ENCODE measurements at places on chromosomes 3 and 15. TPM values are rescaled to one million over a fixed set of nuclear protein-coding genes. Genes with fewer than 3 reads are reported as not detected.
A peak's percentile ranks its signal among the peaks of the same experiment; 100 is the strongest.

DNA sequence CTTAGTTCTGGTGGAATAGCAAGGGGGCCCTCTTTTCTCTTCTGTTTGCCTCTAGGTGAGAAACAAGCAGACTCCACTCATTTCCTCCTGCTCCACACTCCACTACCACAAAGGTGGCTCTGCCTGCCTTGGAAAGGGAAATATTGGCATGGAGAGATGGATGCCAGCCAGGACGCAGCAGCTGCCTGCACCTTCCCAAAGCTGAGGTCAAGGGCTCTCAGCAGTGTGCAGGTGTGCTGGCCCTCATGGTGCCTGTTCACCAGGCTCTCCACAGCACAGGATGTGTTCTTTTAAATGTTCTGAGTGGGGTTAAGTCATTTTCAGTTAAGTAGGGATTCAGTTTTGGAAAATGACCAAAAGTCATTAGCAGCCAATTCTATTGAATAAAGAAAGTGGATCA, 211.2 kb upstream of the STRIT1 start:
- DNase-seq, result no peak

DNA sequence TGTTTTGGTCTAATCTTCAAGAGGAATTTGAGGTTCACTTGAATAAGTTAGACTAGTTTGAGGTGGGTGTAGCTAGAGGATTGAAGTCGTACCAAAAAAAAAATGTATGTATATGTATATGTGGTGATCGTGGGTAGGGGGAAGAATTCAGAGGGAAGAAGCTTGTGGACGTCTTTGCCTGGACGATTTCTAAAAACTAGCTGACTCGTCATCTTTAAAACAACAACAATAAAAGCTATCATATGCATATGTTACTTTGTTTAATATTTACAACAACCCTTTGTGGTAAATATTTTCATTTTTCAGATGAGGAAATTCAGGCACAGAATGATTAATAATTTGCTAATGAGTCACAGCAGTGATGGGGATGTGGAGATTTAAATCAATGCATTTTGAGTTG, 18.1 kb downstream of the RNF111 start:
- no peak for DNase-seq

GRCh38 chr15:74324714-74325113, 42.7 kb downstream of the CYP11A1 start:
- no peak for DNase-seq

The ATP13A3 gene
- total RNA-seq, result 51.8 TPM

The ARMC8 gene
- 57.2 TPM for total RNA-seq

- no peak for DNase-seq
Measured at GRCh38 chr3:43478118-43478785, 143.6 kb downstream of the ANO10 start.

The TMOD2 gene
- 5.8 TPM for total RNA-seq

DNA sequence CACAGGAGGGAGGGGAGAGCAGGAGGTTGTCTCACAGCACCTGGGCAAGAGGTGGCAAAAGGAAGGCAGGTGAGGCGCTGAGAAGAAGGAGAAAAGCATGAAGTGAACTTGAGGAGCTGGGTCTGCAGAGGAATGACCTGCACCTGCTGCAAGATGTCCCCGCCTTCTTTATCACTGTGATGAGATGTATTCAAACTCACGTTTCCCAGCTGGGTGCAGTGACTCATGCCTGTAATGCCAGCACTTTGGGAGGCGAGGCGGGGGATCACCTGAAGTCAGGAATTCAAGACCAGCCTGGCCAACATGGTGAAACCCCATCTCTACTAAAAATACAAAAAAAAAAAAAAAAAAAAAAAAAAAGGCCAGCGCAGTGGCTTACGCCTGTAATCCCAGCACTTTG, 22.2 kb upstream of the ZNF710 start:
- DNase-seq, result no peak

DNA sequence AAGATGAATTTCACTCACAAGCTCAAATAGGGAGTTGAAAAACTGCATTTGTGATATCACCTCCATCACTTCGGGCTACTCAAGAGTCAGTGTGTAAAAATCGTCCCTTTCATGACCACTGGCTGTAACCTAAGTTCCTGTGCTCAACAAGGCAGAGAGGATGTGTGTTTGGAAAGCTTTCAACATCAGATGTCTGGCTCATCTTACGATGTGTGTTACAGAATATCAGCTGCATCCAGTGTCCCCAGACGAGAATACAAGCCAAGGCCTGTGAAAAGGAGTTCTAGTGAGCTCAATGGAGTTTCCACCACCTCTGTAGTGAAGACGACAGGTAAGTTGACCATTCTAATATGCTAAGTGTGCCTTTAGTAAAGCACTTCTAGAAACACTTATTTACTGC, 65.5 kb upstream of the ADAMTSL3 start:
- DNase-seq, result no peak

The ITIH3 gene
- total RNA-seq, result 6.3 TPM

DNA sequence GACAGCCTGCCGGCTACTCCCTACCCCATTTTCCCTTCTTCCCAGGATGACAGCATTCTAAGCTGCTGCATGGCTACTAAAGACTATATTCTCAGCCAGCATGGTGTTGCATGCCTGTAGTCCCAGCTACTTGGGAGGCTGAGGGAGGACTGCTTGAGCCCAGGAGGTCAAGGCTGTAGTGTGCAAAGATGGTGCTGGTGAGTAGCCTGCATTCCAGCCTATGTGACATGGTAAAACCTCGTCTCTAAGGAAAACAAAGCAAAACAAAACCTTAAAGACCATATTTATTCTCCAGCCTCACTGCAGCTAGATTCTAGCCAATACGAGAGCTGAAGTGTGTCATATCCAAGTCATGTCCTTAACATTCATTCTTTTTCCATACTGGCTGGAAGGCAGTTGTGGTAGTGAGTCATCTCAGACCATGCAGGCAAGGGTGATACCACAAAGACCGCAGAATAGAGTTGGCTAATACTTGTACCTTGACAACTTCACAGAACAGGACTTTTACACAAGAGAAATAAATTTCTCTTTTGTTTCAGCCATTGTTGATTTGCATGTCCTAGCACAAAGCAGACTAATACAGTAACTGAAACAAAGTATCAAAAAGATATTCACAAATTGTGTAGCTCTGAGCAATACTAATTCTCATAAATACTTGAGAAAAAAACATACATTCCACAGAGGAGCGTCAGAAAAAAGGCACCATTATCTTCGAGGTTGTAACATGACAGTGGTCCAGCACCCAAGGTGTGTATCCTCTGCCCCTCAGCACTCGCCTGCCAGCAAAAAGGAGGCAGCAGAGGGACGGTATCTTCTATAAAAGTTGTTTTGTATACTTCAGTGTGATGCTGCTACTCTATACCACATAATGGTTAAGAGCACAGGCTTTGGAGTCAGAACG, 14.8 kb downstream of the PBRM1 start:
- DNase-seq, result peak; percentile 55

The MEGF11 gene
- total RNA-seq, result 4.5 TPM

- peak; percentile 43 for DNase-seq
Measured at GRCh38 chr15:38474155-38474757, 20.3 kb downstream of the FAM98B start.

The MYEF2 gene
- 69.9 TPM for total RNA-seq

The SYNPR gene
- not detected for total RNA-seq

DNA sequence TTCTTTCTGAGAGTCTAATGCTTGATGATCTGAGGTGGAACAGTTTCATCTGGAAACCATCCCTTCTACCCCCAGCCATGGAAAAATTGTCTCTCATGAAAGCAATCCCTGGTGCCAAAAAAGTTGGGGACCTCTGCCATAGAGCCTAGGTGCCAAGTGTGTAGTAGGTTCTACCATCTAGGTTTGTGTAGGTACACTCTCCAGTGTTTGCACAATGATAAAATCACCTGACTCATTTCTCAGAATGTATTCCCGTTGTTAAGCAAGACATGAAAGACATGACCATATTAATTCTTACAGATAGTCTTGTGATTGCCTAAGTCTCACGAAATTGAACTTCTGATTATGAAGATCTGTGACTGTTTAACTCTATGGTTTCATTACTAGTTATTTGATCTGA, 68.6 kb downstream of the KAT2B start:
- no peak for DNase-seq

The NME9 gene
- 3.2 TPM for total RNA-seq

DNA sequence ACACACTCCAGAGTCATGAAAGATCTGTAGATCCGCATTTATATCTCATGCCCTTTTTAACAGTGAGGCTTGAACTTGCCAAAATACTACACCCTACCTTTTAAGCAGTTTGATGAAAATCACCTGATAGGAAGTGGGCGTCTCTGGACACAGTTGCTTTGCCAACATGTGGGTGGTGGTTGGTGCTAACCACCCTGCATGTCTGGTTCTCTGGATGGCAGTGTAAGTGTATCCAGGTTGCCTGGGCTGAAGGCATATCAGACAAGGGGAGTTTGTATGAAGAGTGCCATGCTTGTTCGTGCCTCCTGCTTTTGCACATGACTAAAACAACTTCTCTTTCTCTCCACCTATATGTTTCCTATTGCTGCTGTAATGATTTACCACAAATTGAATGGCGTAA, 159.6 kb downstream of the GHSR start:
- DNase-seq, result no peak

The SOX14 gene
- not detected for total RNA-seq

GRCh38 chr3:61997101-61997500, 376.2 kb downstream of the FEZF2 start:
- no peak for DNase-seq

GRCh38 chr3:34998902-34999301, 640.4 kb upstream of the ARPP21 start:
- no peak for DNase-seq

The PTH1R gene
- 8.4 TPM for total RNA-seq

- DNase-seq, result peak; percentile 21
Measured at GRCh38 chr3:87225659-87226058, 1.4 kb upstream of the CHMP2B start.

DNA sequence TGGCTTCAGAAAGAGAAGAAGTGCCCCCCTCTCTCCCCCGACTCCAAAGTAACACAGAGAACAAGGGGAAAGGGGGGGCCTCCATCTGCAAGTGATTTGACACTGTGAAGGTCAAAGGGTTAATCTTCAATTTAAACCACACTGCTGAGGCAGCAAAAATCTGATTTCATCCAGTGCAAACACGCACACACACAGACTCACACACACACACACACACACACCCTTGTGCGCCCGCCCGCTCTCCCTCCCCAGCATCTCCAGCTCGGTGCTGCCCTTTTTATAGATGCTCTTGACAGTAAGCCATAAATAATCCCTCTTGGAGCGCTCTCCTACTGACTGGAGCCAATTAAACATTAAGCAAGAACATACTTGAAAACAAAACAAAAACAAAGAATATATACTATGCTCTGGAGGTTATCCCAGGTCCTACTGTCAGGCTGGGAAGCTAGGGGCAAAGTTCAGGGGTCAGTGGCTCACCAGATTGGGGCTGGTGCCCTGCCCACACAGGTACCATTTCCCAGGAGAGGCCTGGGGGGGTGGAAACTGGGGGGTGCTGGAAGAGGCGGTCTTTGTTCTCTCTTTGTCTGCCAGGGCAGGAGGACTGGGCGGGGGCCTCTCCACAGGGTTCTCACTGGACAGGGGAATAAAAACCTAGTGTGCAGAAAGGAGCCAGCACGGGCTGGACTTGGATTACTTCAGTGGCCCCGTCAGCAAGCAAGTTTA, 16.3 kb downstream of the BMF start:
- DNase-seq, result peak; percentile 78

GRCh38 chr3:127788451-127788909, 33.8 kb downstream of the MGLL start:
- DNase-seq, result no peak

GRCh38 chr15:60523056-60523455, 44.1 kb upstream of the ICE2 start:
- DNase-seq, result no peak

- DNase-seq, result no peak
Measured at GRCh38 chr3:161224786-161225185, 3.7 kb downstream of the NMD3 start.

- no peak for DNase-seq
Measured at GRCh38 chr3:98574132-98574531, 19.3 kb downstream of the CPOX start.

DNA sequence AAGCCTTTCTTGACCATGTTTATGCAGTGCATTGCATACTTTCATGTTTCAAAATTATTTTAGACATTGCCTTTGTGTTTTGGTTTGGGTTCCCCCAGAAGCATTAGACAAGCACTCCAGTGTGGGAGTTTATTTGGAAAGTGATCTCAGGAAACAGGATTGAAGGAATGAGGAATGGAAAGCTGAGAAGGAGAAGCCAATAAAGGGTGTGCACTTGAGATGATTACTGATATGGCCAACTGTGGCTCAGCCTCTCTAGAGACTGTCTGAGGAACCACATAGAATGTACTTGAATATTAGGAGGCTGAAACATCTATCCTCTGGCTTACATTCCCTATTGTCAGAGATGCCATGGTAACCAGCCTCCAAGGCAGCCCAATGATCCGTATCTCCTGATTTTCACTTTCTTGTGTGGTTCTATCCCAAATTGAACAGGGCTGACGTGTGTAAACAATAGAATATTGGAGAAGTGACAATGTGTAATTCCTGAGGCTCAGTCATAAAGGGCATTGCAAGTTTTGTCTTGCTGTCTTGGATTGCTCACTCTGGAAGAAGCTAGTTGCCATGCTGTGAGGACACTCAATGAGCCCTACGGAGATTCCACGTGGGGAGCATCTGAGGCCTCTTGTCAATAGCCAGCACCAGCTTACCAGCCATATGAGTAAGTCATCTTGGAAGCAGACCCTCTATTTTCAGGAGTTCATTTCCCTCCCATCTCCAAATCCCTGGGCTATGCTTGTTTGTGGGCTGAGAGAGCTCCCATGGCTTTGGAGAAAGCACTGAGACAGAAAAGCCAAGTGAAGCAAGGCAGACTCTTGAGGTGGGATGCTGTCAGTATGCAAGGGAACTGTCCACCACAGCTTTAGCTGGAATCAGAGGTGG, 84.7 kb downstream of the SCN11A start:
- no peak for DNase-seq

DNA sequence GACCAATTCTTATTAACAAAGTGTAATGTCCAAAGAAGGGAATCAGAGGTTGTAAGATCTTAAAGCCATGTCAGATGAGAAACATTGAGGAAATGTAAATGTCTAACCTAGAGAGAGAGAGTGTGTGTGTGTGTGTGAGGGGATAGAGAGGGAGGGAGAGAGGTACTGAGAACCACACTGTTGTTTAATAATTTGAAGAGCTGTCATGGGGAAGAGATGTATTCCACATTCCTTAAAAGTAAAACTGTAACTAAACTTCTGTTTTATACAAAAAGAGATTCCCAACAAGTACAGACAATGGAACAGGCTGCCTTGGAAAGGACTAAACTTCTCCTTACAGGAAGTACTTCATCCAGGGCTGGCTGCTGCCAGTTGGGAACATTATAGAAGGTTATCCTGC, 68.9 kb upstream of the BOC start:
- DNase-seq, result no peak

The THAP10 gene
- total RNA-seq, result 6.5 TPM

- DNase-seq, result peak; percentile 91
Measured at GRCh38 chr3:50189274-50189673, 2.1 kb upstream of the GNAT1 start.

GRCh38 chr15:58919232-58919631, 14.2 kb downstream of the SLTM start:
- no peak for DNase-seq

The LMAN1L gene
- 4.3 TPM for total RNA-seq

DNA sequence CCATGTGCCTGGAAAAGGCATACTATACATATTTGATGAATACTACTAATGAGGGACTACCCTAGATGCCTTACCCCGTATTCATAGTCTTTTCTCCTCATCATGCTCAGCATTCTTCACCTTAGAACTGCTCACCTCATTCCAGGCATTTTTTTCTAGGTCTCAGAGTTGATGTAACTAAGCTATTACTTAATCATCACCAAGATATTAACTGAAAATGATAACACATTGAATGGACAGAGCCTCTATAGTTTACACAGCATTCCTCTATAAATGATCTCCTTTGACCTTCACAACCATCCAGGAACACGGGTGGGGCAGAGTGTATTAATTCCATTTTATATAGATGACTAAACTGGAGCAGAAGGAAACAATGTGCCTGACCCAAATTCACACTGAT, 174.1 kb upstream of the DPH6 start:
- no peak for DNase-seq

All from testis (tissue), 5 donors.